Stimulated activated CD4-positive, alpha-beta T cell treated with anti-CD3 and anti-CD28 coated beads, Interleukin-1b, Interleukin-23, amount 100 ng/mL, for 1 hour (primary cell): ENCODE measurements at places on chromosomes 2 and 18.

GRCh38 chr2:13751955-13752354, 880.6 kb upstream of the LRATD1 start:
- DNase-seq = no peak

DNA sequence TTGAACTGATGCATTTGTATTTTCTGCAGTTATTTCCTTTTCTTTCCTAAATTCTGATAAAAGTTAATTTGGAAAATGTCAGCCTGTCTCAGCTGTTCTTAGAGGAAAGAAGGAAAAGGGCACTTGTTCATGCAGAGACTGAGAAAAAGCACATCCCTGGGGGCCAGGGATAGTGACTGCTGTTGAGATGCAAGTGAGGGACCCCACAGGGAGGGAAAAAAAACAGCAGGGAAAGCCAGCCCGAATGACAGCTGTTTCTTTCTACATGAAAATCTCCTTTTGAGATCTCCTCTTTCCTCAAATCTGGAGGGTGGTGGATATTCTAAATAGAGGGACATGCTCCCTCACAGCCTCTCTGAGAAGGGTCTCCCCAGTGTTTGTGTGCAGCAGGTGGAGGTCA, 14.0 kb upstream of the MTA3 start:
- no peak for DNase-seq

GRCh38 chr2:177343773-177344172, 48.8 kb upstream of the AGPS start:
- no peak for DNase-seq

GRCh38 chr2:26347286-26347865, 787 bp upstream of the ADGRF3 start:
- DNase-seq = no peak

DNA sequence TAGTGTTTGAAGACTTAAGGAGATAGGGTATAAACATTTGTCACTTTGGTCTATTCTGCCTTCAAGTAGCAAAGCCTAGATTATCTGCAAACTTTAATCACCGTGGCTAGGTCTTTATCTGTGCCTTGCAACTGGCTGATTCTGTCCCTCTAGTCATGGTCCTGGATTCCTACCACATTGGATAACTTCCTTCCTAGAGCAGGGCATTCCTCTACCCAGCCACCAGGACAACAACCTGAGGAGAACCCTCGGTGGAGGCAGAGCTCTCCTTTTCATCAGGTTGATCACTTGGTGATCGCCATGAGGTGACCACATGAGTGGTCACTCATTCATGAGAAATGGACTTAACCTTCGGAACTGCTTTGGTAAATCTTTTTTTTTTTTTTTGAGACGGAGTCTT, 25.3 kb upstream of the PTPRM start:
- no peak for DNase-seq

DNA sequence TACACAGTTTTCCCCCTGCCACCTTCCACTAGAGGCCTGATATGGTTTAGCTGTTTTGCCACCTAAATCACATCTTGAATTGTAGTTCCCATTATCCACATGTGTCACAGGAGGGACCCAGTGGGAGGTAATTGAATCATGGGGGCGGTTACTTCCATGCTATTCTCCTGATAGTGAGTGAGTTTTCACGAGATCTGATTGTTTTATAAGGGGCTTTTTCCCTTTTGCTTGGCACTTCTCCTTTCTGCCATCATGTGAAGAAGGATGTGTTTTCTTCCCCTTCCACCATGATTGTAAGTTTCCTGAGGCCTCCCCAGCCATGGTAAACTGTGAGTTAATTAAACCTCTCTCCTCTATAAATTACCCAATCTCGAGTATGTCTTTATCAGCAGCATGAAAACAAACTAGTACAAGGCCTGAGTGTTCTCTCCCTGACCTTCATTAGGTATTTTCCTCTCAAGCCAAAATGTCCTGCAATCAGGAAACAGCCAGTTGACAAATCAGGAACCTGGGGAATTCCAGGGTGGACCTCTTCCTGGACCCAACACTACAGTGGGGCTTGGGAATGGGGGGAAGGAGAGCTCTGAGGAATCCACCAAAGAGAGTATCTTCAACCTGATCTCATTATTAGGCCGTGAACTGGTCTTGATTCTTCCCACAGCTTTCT, 129.9 kb downstream of the TXNL1 start:
- no peak for DNase-seq

GRCh38 chr2:143177096-143177786, 48.0 kb downstream of the ARHGAP15 start:
- no peak for DNase-seq

DNA sequence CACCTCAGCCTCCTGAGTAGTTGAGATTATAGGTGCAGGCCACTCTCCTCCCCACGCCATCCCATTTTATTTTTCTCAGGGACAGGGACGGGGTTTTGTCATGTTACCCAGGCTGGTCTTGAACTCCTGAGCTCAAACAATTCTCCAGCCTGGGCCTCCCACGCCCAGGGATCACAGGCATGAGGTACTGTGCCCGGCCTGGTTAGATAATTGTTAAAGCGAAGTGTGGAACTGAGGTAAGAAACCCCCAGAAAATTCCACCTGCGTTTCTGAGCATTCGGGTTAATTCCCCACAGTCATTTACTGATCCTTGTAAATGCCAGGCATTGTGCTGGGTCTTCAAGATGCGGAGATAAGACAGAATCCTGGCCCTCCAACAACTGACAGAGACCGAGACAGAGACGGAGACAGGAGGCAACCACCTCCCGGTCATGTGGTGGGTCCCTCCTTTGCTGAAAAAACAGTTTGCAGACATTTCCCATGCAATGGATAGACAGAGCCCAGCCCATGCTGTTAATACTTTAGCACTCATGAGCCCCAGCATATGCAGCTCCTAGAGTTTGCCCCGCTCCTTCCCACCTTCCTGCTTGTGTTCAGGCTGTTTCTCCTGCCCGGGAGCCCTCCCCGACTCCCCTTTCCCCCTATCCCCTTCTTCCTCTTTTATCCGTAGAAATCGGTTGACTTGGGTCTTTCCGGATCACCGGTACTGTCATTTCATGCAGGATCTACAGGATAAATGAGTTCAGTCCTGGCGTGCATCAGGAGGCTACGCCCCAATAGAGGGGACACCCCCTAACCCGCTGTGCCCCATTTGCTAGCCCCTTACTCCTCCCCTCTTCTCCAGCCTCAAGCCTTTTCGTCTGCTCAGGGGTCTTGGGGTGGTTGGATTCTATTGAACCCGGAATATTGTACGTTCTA, 1.6 kb upstream of the RHOB start:
- DNase-seq = no peak

DNA sequence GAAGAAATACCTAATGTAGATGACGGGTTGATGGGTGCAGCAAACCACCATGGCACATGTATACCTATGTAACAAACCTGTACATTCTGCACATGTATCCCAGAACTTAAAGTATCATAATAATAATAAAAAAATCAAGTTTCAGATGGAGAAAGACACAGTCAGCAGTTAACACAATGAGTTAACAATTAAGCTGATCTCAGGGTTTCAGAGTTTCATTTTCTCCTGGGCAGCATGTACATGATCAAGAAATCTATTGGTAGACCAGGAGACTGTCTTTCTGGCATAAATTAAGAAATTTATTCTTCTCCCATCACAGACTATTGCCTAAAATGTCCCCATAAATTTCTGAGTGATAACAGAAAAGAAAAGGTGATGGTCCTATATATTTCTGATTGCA, 155.3 kb downstream of the RAD51AP2 start:
- no peak for DNase-seq

DNA sequence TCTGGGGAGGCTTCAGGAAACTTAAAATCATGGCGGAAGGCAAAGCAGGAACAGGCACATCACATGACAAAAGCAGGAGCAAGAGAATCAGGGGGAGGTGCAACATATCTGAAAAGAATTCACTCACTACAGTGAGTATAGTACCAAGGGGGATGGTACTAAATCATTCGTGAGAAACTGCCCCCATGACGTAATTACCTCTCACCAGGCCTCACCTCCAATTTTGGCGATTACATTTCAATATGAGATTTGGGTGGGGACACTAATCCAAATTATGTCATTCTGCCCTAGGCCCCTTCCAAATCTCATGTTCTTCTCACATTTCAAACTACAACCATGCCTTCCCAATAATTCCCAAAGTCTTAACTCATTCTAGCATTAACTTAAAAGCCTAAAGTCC, 740.8 kb upstream of the SOX11 start:
- no peak for DNase-seq

- no peak for DNase-seq
These were observed 891 bp downstream of the CAB39 start for GRCh38 chr2:230713331-230714135.

DNA sequence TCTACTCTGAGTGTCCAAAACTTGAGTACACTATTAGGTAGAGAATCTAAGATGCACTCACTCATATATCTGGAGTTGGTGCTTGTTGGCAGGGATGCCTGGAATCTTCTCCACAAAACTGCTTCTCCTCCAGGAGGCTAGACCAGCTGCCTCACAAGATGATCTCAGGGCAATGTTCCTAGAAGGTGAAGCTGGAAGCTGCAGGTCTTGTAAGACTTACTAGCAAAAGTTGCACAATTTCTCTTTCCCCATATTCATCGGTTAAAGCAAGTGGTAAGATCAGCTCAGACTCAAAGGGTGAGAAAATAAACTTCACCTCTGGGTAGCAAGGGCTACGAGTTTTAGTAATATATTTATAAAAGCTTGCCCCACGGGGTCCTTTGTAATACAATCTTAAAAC, 454.4 kb upstream of the ACVR2A start:
- DNase-seq = no peak
